ENCODE measurements at places on chromosomes 13 and 19. TPM values are rescaled to one million over a fixed set of nuclear protein-coding genes. Genes with fewer than 3 reads are reported as not detected.

GRCh38 chr19:35357867-35358573, at the start of gene FFAR3:
TSS of gene FFAR3 (plus strand) at chr19:35358460. CDS start at chr19:35358891, 431 bp downstream.
- peaks cover 3% of the 10 kb centered on the region for H3K27me3 ChIP-seq
- peaks cover 11% of the 10 kb centered on the region for H3K4me1 ChIP-seq
- no peak within 1 kb of the TSS for H3K27ac ChIP-seq
- no peaks in the 10 kb centered on the region for H3K36me3 ChIP-seq
- DNase-seq = no peak

DNA sequence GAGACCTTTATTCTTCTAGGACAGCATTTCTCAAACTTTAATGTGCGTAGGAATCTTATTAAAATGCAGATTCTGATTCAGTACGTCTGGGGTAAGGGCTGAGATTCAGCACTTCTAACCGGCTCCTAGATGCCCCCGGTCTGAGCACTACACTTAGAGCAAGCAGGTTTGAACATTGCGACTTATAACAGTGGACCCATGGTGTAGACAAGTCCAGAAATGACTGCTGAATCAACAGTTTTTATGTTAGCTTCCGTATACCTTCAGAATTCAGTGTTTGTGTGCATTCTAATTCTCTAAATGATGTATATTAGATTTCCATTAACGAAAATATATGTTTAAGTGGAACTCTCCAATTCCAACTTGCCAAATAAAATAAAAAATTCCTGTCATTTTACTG, 17.5 kb upstream of the CPB2 start:
- no peak for DNase-seq
- peaks cover 29% of the 10 kb centered on the region for H3K4me1 ChIP-seq
- H3K36me3 ChIP-seq = peaks cover 25% of the 10 kb centered on the region
- peaks cover 8% of the 10 kb centered on the region for H3K27me3 ChIP-seq
- no peak overlapping the region for H3K27ac ChIP-seq

GRCh38 chr13:40017662-40018262, 362.3 kb downstream of the COG6 start:
- no peaks in the 10 kb centered on the region for H3K36me3 ChIP-seq
- no peak for DNase-seq
- H3K27ac ChIP-seq = no peak overlapping the region
- no peaks in the 10 kb centered on the region for H3K27me3 ChIP-seq
- peaks cover 1% of the 10 kb centered on the region for H3K4me1 ChIP-seq

- no peak for DNase-seq
- H3K27me3 ChIP-seq = peaks cover 7% of the 10 kb centered on the region
- H3K4me3 ChIP-seq = no peak overlapping the region
- no peak overlapping the region for H3K27ac ChIP-seq
- H3K36me3 ChIP-seq = no peaks in the 10 kb centered on the region
Observed at GRCh38 chr19:16779539-16780163, 49.5 kb upstream of the SIN3B start.

GRCh38 chr19:32830231-32831014, 39.1 kb downstream of the SLC7A9 start:
- H3K27ac ChIP-seq = no peak overlapping the region
- no peaks in the 10 kb centered on the region for H3K4me1 ChIP-seq
- H3K27me3 ChIP-seq = no peaks in the 10 kb centered on the region

DNA sequence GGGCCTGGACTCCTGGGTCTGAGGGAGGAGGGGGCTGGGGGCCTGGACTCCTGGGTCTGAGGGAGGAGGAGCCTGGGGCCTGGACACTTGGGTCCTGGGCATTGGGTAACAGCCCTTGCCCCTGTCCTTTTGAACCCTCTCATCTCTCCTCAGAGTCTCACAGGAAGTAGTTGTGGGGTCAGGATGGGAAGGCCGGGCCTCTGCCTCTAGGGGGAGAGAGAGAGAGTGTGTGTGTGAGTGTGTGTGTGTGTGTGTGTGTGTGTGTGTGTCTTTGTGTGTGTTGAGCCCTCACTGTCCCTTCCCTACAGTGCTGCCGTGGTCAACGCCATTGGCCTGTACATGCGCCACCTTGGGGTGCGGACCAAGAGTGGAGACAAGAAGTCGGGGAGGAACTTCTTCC, 10.9 kb downstream of the ARHGEF1 start:
- peak overlapping the region; percentile 65 for H3K27ac ChIP-seq
- H3K27me3 ChIP-seq = no peaks in the 10 kb centered on the region
- DNase-seq = peak; percentile 65
- peaks cover 65% of the 10 kb centered on the region for H3K36me3 ChIP-seq
- H3K4me1 ChIP-seq = peaks cover 65% of the 10 kb centered on the region

- H3K4me3 ChIP-seq = no peak overlapping the region
- no peaks in the 10 kb centered on the region for H3K4me1 ChIP-seq
- no peak overlapping the region for H3K27ac ChIP-seq
- H3K36me3 ChIP-seq = no peaks in the 10 kb centered on the region
- DNase-seq = no peak
Observed at GRCh38 chr13:110070046-110070445, 236.9 kb downstream of the COL4A1 start.

DNA sequence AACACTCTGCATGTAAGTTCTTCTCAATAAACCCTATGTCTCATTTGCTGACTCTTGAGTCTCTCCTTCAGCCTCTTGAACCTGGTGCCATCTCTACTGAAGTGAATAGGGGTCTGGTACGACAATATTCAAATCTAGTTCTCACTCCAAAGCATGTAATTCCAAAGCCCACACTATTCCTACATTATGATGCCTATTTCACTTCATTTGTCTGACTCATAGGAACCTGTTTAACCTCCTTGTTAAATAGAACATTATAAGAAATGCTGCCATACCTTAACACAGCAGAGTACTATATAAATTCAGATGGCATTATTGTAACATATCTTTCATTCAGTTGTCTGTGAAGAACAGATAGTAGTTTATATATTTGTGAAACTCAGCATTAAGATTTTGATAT, 67.1 kb downstream of the STARD13 start:
- H3K27ac ChIP-seq = no peak overlapping the region
- H3K4me1 ChIP-seq = no peaks in the 10 kb centered on the region
- no peaks in the 10 kb centered on the region for H3K36me3 ChIP-seq
- peaks cover 4% of the 10 kb centered on the region for H3K27me3 ChIP-seq
- no peak for DNase-seq
- H3K4me3 ChIP-seq = no peak overlapping the region

DNA sequence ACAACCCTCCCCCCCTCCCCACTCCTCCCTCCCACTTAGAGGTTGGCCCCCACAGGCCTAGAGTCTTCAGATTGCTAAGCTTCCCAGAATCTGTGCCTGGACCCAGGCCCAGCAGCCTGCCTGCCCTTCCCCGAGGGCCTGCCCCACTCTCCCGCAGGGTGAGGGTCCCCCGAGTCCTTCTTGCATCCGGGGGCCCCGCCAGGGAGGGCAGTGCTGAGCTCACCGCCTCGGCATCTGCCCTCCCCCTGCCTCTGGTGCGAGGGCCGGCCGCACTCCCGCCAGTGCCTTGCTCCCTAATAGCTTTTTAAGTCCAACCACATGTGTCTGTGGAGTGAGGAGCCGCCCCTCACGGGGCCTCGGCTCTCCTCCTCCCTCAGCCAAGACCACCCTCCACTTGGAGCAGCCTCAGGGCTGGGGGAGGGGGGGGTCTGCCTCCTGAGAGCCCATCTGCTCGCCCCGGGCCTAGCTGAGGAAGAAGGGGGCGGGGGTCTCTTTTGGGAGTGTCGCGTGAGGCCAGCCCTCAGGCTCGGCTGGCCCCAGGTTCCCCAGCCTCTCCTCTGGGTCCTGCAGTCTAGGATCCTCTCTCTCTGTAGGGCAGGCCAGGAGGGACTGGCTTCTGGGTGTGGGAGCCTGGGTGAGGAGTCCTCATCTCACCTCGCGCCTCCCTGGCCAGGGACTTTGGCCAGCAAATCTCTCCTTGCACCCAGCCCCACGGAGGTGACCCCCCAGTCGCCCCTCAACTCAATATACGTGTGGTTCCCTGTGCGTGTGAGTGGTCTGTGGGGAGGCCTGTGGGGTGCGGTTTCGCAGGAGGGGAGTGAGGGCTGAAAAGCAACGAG, 47.2 kb downstream of the LYL1 start:
- no peaks in the 10 kb centered on the region for H3K36me3 ChIP-seq
- H3K4me3 ChIP-seq = no peak overlapping the region
- H3K27me3 ChIP-seq = peaks cover 18% of the 10 kb centered on the region
- no peak overlapping the region for H3K27ac ChIP-seq
- peaks cover 7% of the 10 kb centered on the region for H3K4me1 ChIP-seq

GRCh38 chr13:50144246-50145160, 129.3 kb downstream of the KCNRG start:
- no peak overlapping the region for H3K4me3 ChIP-seq
- peaks cover 5% of the 10 kb centered on the region for H3K27me3 ChIP-seq
- DNase-seq = no peak

DNA sequence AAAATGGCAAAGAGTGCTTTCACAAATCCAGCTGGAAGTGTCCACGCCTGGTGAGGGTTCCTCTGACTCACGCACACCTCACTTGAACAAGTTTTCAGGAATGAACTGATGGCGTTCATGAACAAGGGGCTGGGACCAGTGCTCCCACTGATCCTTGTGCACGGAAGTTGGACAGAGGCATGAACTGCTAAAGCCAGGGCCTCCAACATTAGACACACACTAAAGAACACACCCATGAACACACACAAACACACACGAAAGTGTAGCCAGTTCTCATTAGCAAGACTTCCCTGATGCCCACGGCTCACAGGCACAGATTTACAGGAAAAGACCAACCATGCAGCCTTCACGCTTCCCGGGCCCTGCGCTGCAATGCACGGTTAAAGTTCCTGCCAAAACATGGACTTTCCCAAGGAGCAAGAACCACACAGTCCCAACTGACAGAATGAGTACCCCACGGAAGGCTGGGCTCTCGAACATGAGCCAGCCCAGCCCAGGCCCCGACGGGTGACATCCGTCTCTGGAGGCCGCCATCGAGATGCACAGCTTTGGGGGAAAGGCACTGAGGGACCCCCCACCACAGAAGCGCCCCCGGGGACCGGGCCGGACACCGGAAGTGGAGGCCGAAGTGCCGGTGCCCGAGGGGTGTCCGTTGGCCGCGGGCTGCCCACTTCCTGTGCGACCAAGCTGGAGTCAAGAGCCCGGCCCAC, 808 bp downstream of the DNMT1 start:
- peaks cover 38% of the 10 kb centered on the region for H3K36me3 ChIP-seq
- H3K27ac ChIP-seq = peak overlapping the region; percentile 97
- H3K4me3 ChIP-seq = peak overlapping the region; percentile 89
- H3K4me1 ChIP-seq = peaks cover 48% of the 10 kb centered on the region

- no peak overlapping the region for H3K4me3 ChIP-seq
- peaks cover 51% of the 10 kb centered on the region for H3K4me1 ChIP-seq
- H3K27ac ChIP-seq = no peak overlapping the region
Observed at GRCh38 chr19:39946532-39946931, 12.1 kb upstream of the FCGBP start.

DNA sequence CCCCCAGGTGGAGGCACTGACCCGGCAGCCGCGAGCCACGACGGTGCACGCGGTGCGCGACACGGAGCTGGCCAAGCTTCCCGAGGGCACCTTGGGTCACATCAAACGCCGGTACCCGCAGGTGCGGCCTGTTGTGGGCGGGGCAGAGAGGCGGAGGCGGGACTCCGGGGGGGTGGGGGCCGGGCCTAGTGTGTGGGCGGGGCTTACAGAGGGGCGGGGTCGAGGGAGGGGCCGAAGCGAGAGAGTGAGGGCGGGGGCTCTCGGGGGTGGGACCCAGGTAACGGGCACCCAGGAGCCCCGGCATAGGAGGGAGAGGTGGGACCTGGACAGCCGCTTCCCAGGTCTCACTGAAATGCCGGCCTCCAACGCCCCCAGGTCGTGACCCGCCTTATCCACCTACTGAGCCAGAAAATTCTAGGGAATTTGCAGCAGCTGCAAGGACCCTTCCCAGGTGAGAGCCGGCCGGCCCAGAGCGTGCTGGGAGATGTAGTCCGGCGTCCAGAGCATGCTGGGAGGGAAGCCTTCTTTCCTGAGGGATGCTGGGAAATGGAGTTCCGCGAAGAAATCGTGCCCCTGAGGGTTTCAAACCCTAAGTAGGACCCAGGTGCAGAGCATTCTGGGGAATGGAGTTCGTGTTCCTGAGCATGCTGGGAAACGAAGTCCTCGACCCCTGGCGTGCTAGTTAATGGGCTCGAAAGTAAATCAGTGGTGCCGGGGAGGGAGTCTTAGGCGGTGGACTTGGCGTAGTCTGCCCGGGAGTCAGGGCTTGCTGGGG, 15.7 kb downstream of the PNPLA6 start:
- H3K36me3 ChIP-seq = peaks cover 57% of the 10 kb centered on the region
- no peak overlapping the region for H3K4me3 ChIP-seq
- DNase-seq = peak; percentile 43

DNA sequence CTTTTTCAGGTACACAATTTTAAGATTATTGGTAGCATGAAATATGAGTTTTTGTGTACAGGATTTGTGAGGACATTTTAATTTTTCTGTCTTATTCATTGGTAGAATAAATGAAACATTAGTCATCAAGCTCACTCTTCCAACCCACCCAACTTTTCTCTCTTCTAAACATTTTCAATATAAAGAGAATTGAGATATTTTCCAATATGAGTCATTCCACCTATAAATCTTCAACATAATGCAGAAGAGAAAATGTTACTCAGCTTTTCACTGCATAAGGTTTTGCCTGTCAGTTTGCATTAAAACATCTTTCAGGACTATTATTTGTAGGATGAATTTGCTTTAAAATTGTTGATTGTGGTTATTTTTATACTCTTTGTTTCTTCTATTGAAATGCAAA, 330.7 kb downstream of the PCDH20 start:
- no peak overlapping the region for H3K4me3 ChIP-seq
- no peaks in the 10 kb centered on the region for H3K27me3 ChIP-seq
- no peak overlapping the region for H3K27ac ChIP-seq

DNA sequence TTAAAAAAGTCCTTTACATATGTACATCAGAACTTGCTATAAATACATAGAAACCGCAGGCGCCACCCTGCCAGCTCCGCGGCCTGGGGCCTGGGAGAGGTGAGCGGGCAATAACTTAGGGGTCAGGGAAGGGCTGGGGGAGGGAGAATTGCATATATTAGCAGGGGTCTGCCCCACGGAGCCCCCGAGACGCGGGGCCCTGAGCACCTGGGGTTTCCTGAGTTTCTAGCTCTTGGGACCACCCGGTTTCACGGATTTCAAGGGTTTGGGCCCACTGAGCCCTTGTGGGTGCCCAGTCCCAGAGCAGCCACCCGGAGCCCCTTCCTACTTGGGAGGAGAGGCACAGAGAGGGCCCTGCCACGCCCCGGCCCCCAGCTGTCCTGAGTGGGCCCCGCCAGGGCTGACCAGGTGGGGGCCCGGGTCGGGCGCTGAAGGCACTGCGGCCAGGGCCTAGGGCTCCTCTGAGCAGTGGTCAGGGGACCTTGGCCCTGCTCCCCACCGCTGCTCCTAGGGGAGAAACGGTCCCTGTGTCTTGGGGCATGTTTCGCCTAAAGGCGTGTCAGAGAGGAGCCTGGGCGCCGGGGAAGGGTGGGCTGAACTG, 4.0 kb downstream of the GPX4 start:
- H3K27me3 ChIP-seq = no peaks in the 10 kb centered on the region
- no peak for DNase-seq
- H3K4me3 ChIP-seq = no peak overlapping the region
- H3K27ac ChIP-seq = no peak overlapping the region
- peaks cover 6% of the 10 kb centered on the region for H3K36me3 ChIP-seq
- peaks cover 18% of the 10 kb centered on the region for H3K4me1 ChIP-seq

GRCh38 chr13:66222926-66223325, 1007.2 kb downstream of the PCDH9 start:
- no peaks in the 10 kb centered on the region for H3K27me3 ChIP-seq
- H3K4me1 ChIP-seq = no peaks in the 10 kb centered on the region
- H3K36me3 ChIP-seq = no peaks in the 10 kb centered on the region
- H3K27ac ChIP-seq = no peak overlapping the region
- DNase-seq = no peak
- no peak overlapping the region for H3K4me3 ChIP-seq

Gene ATP1A3
- 2.3 TPM for total RNA-seq

Gene ZNF880
- 15.0 TPM for total RNA-seq

Gene PNKP
- 120 TPM for total RNA-seq

Gene RFXAP
- total RNA-seq = 13.9 TPM

Gene NLRP5
- not detected for total RNA-seq

Gene DPP9
- total RNA-seq = 99.2 TPM

Gene LPAR6
- 50.3 TPM for total RNA-seq
